ENCODE measurements at places on chromosomes 5 and 9.

- DNase-seq: peak; percentile 89
Measured at GRCh38 chr9:130220352-130220751, 45.2 kb upstream of the HMCN2 start.

DNA sequence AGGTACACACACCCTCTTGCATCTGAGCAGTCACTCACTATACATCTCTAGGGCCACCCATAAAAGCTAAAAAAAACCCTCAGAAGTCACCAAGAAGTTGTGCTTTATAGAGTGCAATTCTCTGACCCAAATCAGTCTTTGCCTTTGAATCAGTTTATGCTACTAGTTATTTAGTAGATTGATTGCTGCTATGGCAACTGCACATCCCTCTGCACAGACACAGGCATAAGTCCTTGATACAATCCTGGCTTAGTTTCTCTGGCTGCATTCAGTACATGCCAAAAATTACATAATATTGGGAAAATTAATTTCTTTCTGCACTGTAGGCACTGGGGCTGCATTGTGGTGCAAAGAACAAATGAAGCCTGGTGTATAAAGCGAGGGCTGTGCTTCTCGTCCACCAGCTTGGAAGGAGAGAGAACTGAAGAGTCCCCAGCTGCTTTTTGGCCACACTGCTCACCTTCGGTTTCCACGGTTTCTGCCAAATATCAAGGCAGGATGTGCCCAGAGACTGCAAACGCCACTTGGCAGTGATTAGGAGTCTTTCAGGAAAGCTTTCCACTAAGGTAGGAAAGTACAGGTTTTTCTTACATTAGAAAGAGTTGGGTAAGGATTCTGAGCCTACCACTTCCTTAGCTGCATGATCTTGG, 258.4 kb downstream of the ELAVL2 start:
- no peak for DNase-seq

- no peak for DNase-seq
Measured at GRCh38 chr5:154714266-154714986, 40.8 kb upstream of the LARP1 start.

- no peak for DNase-seq
Measured at GRCh38 chr9:91736898-91737601, 213.0 kb downstream of the ROR2 start.

GRCh38 chr5:93305984-93306383, 275.0 kb downstream of the NR2F1-AS1 start:
- DNase-seq: no peak

DNA sequence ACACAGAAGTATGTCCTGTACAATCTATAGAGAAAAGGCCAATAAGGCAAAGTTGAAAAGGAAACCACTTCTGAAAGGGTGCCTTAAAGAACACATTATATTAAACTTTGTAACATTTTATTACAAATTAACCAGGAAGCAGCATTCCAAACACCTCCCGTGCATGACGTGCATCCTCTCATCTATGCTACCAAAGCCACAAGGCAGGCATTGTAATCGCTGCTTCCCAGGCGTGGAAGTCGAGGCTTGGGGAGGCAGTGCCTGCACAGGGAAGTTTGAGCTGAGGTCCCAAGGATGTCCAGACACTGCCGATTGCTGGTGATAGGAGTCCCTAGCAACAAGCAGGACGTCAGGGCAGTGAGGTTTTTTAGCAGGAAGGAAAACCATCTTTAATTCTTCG, 44.3 kb upstream of the BARHL1 start:
- DNase-seq: peak; percentile 65

DNA sequence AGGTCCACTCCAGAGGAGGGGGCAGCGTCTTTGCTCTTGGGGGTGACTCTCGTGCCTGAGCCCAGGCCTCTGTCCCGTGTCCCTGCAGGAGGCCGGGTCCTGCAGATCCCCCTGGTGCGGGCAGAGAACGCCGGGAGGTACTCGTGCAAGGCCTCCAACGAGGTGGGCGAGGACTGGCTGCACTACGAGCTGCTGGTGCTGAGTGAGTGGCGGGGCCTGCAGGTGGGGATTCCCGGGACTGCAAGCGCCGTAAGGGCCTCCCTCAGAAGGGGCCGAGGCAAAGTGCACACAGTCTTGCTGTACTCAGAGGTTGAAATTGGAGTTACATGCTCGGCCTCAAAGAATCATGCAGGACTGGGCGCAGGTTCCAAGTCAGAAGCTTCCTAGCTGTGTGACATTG, 62.7 kb upstream of the ASS1 start:
- DNase-seq: no peak

DNA sequence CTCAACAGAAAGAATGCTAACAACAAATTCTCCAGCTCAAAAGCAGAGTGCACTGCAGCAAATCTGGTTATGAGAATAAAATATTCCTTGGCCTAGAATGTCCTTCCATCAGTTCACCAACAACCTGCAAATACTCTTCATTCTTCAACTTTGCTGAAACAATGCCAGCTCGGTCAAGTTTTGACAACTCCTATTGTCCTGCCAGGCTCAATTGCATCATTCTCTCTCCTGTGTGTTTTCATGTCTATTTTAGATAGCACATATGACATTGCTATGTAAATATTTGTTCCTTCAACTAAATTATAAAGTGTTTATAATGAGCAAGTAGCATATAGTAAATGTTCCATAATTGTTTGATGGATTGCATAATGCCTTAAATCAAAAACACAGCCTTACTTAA, 463.8 kb downstream of the TLE1 start:
- no peak for DNase-seq

- DNase-seq: peak; percentile 42
Measured at GRCh38 chr5:17436350-17436749, 61.7 kb upstream of the TAF11L2 start.

- DNase-seq: no peak
Measured at GRCh38 chr5:172002840-172003512, 3.5 kb downstream of the FBXW11 start.

GRCh38 chr5:10268100-10268499, 18.0 kb downstream of the CCT5 start:
- no peak for DNase-seq

GRCh38 chr5:6419340-6419852, 29.3 kb upstream of the UBE2QL1 start:
- DNase-seq: no peak

GRCh38 chr5:72121780-72122445, 14.6 kb downstream of the MAP1B start:
- no peak for DNase-seq

DNA sequence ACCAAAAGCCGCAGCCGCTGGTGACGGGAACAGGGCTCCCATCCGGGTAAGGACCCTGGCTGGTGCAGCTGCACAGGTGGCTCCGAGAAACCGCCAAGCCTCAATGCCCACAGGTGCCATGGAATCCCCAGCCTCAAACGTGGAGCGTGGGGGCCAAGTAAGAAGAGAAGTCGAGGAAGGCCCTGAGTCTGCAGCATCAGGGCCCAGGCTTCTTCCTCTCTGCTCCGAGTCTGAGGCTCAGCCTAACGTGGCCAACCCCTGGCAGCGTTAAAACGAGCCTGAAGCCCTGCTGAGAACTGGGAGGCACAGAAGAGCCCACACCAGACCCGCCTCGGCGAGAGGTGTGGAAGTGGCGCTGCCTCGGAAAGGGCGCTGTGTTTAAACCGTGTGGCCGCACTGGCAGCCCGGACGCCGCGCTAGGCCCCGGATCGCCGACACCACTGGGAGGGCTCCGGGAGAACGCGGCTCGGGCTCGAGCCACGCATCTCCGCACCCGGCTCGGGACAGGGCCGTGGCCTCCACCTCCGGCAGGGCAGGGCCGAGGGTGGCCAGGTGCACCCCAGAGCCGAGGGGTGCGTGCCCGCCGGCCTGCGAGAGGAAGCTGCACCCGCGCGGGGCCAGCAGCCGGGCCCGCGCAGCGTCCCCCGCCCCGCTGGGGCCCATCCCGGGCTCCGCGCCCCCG, 730 bp downstream of the ZMYND19 start:
- DNase-seq: no peak

DNA sequence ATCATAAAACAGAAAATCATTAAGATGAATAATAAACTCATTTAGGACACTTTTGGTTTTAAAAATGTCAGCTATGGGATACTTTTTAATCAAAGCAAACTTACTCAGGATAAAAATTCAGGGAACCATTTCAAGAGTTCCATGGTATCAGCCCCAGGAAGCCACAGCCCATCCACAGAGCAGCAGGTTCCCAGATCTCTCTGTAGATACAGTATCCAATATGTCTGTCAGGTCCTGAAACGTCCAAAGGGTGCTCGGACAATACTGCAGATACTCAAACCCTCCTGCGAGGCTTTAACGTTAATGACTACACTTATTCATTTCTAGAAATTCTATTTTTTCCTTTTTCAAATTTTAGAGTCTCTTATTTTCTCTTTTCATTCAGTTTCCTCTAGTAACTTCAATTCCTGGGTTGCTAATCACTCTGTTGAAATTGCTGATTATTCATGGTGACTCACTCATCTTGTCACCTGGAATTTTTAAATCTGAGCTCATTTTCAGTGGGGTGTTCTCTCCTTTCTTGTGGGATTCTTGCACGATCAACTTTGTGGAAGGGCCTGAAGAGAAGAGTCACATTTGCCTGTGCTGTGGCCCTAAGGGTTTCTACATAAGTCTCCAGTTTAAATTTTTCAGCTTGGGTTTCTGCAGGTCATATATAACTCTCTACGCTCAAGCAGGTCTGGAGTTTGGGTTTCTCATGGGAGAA, 435.8 kb downstream of the CTNND2 start:
- no peak for DNase-seq

- DNase-seq: no peak
Measured at GRCh38 chr5:84086511-84086910, 298.2 kb downstream of the EDIL3 start.

DNA sequence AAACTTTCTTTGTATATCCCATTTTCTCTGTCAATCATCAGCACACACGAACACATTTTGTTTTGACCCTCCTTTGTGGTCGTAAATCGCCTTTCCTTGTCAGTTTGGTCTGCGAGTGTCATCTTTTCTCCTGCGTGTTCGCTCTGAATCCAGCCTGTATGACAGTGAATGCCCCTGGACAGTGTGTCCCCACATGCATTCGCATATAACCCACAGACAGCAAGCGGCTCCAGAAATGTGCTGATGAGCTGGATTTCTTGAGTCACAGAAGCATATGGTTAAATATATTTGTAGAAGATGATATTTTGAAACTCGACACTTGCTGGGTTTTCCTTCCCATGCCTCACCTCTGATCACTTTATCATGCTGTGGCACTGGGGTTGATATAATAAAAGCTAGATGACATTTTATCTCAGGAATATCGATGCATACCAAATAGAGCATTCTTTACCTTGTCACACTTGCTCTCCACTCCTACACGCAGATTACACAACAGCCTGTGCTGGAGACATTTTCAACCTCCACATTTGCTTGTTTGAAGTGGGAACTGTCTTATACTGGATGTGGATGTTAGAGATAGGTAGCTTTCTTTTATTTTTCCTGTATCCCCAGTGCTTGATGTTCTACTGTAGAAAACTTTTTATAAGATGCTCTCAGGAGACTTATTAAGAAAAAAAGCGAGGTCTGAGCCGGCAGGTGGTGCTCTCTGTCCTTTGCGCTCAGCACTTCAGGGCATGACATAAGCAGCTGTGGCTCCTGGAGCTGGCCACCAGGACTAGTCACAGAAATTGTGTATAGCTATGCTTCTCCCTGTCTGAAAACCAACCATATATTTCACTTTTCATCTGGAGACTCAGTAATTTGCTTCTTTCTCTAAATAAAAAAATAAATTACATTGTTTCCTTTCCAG, 215.1 kb downstream of the SH3GL2 start:
- DNase-seq: no peak

GRCh38 chr5:28707706-28708105, 1669.3 kb upstream of the CDH9 start:
- DNase-seq: no peak

GRCh38 chr5:79330071-79330470, 94.1 kb downstream of the JMY start:
- DNase-seq: no peak

DNA sequence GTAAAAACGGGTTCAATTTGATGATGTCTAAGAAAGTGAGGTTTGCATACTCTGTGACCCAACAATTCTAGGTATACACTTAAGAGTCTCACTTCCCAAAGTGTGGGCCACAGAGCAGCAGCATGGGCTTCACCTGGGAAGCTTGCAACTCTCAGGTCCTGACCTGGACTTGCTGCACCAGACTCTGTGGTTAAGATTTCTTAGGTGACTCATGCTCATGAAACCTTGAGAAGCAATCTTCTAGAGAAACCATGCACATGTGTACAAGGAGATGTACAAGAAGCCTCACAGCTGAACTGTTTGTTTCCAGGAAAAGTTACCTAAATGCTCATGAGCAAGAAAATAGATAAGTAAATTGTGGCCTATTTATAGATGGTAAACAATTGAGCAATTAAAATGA, 30.0 kb downstream of the DNAJC21 start:
- no peak for DNase-seq

- DNase-seq: peak; percentile 88
Measured at GRCh38 chr5:73424556-73424977, 24.0 kb downstream of the FOXD1 start.

- DNase-seq: peak; percentile 47
Measured at GRCh38 chr9:21813575-21814473, 11.4 kb downstream of the MTAP start.

DNA sequence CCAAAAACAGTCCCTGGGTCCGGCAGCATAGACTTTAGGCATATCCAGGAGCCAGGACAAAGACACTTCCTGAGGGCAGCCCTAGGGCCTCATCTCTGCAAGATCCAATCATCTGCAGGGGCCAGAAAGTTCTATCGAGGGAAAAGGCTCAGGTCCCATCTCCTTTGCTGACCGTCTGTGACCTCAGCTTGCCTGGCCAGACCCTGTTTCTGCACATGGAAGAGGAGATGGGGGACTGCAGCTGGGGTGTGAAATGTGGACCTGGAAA, 51.0 kb upstream of the FCN1 start:
- DNase-seq: no peak

GRCh38 chr5:175582697-175583096, 75.2 kb upstream of the HRH2 start:
- no peak for DNase-seq

DNA sequence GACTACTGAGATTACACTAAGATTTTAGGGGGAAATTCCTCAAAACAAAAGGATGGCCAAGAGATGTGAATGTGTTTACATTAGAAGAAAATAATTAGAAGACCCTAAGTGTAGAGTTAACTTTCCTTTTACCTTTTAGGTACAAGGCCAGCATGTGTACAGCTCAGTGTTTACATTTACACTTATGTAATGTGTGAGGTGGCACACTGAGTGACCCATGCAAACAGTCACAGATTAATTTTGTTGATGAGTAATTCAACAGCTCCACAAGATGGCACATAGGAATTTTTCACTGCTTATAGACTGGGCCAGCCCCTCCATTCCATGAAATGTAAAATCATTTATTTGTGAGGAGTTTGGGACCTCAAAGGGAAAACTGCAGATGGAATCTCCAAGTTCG, 90.1 kb upstream of the SLC12A2 start:
- DNase-seq: no peak

- no peak for DNase-seq
Measured at GRCh38 chr5:51148437-51148836, 234.8 kb upstream of the ISL1 start.

DNA sequence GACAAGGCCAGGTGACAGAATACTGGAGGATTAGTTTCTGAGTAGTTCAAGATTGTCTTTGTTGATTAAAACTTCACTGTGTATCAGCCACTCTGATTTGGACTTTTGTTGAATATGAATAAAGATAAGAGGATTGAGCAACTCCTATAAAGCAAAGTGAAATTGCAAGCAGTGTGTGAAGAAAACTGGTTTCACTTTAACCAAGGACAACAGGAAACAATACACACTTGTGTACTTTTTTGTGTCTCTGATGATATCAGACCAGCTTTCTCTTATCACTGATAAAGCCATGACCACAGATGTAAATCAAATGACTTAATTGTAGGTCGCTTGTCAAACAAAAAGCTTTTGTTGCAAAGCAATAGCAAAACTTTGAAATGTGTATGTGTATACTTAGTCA, 268.6 kb downstream of the FER start:
- DNase-seq: no peak

- DNase-seq: peak; percentile 70
Measured at GRCh38 chr5:139635606-139636206, 12.4 kb upstream of the CXXC5 start.

All from kidney (tissue), 22 donors.